Effector memory CD4-positive, alpha-beta T cell (primary cell): ENCODE measurements at places on chromosomes 5 and 9.

- peak; percentile 57 for DNase-seq
Observed at GRCh38 chr5:123549256-123549904, 37.4 kb downstream of the CSNK1G3 start.

DNA sequence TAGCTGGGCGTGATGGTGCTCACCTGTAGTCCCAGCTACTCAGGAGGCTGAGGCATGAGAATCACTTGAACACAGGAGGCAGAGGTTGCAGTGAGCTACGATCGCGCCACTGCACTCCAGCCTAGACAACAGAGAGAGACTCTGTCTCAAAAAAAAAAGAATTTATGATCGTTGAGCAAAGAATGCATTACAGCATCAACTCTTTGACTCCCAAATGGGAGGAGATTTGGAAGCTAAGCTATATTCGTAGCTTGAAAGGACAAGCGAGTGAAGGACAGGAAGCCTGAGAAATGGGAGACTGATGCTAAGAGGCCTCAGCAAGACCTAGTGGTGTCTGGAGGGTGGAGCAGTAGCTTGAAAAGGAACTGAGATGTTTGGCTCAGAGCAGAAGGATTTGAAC is 10.3 kb upstream of the CCIN start:
- DNase-seq: no peak

GRCh38 chr5:89036166-89036565 is 153.2 kb upstream of the MEF2C start:
- no peak for DNase-seq

DNA sequence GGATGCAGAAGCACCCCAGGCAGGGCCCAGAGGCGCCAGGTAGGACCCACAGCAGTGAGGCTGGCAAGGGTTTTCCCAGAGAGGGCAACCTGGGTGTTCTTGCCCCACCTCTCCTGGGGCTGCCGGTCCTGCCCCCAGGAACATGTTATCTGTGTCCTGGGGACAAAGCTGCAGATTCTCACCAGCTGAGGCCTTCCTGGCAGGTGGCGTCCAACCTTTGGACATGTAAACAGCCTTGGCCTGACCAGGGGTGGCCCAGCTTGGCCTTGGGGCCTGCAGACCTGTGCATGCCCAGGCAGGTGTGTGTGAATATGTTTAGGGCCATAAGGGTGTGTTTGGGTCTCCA is 101.8 kb upstream of the LARP1 start:
- DNase-seq: no peak

DNA sequence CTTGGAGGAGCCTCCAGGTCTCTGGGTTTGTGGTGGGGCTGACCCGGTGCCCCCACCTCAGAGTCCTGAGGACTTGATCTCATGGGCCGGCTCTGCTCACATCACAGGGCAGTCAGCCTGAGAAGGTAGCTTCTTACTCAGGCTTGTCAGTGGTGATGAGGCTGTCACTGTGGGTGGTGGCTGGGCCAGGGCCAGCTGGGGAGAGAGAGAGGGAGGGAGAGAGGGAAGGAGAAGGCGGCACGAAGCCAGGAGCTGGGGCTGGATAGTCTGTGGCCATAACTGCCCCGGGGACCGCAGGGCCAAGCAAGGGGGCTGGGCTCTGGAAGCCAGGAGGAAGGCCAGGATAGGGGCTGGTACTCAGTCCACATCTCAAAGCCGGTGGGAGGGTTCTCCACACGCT is 6.5 kb downstream of the NTNG2 start:
- no peak for DNase-seq

DNA sequence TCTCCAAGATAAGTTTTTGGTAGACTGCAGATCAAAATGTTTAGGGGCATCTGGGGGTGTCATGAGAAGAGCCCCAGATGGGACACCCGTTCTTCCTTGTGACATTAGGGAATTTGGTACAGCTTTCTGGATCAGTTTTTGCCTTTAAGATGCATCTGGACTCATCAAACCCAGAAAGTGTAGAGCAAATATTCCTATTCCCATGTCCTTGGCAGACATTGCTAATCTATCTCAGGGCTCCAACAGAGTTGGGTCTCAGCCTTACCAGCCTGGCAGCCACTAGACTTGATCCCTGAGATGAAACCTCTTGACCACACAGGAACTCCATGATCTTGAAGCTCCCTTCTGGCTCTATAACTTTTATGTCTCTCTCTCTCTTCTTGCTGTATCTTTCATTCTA is 35.6 kb downstream of the ERGIC1 start:
- no peak for DNase-seq
